ENCODE measurements at places on chromosomes 5 and 9. TPM values are rescaled to one million over a fixed set of nuclear protein-coding genes. Genes with fewer than 3 reads are reported as not detected.

Gene EGFLAM
- total RNA-seq: not detected

Gene PCDHGB7
- total RNA-seq: 0.23 TPM

Gene TAL2
- not detected for total RNA-seq

Gene HRH2
- 34.3 TPM for total RNA-seq

Gene CCDC187
- total RNA-seq: 0.02 TPM

Gene CDX1
- not detected for total RNA-seq

Gene CLTA
- total RNA-seq: 161 TPM

- no peak for DNase-seq
Observed at GRCh38 chr9:92503156-92503555, 20.9 kb upstream of the ASPN start.

DNA sequence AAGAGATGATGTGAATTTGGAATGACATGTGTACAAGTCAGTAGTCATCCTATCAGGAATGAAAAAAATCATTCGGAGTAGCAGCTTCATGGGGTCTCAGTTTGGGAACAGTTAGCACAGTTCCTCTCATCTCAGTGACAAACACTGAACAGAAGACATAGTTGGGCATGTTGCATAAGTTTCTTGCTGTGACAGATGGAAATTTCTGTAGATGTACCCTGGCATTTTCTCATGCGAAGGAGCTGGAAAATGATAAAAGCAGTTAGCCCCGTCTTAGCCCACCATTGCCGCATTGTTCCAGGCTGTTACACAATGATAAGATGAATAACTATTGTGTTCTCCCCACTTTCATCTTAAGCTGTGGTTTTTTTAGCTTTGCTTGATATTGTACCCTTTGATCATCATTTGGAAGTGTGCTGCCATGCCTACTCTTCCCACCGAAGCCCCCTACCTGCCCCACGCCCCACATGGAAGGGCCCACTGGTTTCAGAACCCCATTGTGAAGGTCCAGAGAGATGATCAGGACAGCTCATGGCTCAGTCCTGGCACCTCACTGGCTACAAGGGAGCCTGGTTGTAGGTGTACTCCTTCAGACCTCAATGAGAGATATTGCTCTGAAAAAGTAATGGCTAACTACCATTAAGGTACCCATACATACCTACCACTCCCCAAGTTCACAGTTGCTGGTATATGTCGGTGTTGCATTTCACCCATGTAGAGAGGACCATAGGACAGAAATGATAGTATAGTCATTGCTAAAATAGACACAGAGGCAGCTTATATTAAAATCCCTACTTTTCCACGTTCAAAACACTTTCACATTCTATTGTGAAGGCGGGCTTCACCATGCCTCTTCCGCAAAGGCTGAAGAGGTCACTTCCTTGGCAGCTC is 38.8 kb downstream of the SFXN1 start:
- DNase-seq: no peak

DNA sequence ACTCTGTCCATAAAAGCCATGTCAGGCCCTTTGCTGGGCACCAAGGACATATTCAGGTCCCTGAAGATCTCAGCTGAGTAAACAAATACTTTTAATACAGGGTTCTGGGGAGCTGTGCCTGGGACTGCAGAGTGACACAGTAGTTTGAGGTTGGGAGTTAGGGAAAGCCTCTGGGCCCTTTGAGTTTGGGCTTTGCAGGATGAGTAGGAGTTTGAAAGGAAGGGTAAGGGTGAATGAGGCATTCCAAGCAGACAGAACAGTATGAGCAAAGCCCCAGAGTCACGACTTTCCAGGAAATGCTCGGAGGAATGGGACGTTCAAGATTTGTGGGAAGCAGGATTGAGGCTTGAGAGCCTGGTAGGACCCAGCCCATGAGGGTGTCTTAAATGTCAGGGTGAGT is 13.3 kb downstream of the CRB2 start:
- no peak for DNase-seq

- peak; percentile 16 for DNase-seq
Observed at GRCh38 chr9:35258660-35259474, 97.1 kb downstream of the UNC13B start.

GRCh38 chr5:122263352-122264030 is 48.5 kb upstream of the SNCAIP start:
- DNase-seq: no peak

GRCh38 chr5:168898247-168898911 is 319.2 kb upstream of the PANK3 start:
- DNase-seq: no peak

GRCh38 chr9:33742519-33742918 is 52.8 kb upstream of the PRSS3 start:
- DNase-seq: no peak

DNA sequence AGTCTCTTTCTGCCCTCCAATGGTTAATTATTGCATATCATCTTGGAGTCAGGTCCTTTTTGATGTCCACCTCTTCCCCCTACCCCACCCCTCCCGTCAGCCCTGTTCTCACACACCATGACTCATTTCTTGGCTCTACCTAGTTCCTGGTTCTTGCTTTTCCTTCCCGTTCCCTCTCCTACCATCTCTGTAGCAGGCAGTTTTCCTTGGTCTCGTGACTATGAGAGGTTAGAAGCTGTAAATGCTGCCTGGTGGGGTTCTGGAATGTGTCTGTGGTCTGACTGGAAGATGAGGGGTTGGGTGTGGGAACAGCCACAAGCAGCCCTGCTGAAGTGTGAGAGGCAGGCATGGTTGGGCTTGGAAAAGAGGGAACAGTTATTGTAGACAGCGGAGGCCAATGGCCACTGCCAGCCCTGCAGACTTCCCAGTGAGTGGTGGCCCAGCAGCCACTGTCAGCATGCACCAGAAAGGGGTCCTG is 18.2 kb downstream of the SLC22A5 start:
- no peak for DNase-seq

- no peak for DNase-seq
Observed at GRCh38 chr5:166346726-166347374, 1944.6 kb upstream of the WWC1 start.

GRCh38 chr9:98185611-98186171 is 6.7 kb downstream of the CORO2A start:
- no peak for DNase-seq

- DNase-seq: no peak
Observed at GRCh38 chr9:126673689-126674364, 60.1 kb downstream of the LMX1B start.

DNA sequence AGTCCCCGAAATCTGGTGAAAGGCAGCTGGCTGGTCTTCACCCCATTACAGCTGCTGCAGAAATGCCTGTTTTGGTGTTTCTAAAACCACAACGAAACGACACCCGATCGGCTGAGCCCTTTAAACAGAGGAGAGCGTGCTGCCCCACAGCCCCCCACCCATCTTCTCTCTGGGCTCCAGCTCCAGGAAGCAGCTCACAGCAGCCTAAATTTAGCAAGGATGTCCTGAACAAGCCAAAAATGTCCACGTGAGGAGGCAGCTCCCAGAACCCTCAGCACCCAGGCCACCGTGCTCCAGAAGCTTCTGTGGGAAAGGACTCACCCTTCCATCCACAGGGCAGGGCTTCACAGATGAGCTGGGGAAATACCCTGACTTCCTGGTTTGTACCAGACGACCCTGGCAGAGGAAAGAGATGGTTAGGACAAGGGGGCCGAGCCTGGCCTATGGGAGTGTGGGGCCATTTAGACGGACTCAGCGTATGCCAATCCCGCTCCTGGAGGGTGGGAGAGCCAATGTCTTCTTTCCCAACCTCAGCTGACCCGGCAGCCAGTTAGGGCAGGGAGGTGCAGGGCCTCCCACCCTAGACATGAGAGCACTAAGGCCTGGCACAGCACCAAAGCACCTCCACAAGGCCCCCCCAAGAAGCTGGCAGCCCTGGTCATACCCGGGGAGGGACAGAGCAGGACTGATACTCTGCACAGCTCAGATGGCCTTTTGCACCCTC is 39.1 kb upstream of the SARDH start:
- no peak for DNase-seq

DNA sequence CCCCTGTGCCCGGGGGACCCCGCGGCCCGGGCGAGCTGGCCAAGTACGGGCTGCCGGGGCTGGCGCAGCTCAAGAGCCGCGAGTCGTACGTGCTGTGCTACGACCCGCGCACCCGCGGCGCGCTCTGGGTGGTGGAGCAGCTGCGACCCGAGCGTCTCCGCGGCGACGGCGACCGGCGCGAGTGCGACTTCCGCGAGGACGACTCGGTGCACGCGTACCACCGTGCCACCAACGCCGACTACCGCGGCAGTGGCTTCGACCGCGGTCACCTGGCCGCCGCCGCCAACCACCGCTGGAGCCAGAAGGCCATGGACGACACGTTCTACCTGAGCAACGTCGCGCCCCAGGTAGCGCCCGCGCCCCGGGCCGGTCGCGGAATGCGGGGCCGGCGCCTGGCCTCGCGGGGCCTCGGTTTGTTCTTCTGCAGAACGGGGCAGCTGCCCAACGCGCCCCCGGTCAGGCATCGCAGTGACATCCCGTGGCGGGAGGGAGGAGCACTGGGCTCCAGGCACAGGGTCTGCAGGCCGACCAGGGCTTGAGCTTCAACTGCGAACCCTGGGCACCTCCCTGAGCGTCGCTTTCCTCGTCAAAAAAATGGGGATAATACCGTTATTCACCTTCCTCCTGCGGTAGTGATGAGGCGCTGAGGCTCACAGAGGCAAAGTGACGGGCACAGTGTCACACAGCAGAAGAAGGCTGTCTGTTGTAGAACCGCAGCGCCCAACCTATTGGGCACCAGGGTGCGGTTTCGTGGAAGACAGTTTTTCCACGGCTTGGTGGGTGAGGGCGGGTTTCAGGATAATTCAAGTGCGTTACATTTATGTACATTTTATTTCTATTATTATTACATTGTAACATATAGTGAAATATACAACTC is 777 bp downstream of the ENDOG start:
- peak; percentile 48 for DNase-seq

DNA sequence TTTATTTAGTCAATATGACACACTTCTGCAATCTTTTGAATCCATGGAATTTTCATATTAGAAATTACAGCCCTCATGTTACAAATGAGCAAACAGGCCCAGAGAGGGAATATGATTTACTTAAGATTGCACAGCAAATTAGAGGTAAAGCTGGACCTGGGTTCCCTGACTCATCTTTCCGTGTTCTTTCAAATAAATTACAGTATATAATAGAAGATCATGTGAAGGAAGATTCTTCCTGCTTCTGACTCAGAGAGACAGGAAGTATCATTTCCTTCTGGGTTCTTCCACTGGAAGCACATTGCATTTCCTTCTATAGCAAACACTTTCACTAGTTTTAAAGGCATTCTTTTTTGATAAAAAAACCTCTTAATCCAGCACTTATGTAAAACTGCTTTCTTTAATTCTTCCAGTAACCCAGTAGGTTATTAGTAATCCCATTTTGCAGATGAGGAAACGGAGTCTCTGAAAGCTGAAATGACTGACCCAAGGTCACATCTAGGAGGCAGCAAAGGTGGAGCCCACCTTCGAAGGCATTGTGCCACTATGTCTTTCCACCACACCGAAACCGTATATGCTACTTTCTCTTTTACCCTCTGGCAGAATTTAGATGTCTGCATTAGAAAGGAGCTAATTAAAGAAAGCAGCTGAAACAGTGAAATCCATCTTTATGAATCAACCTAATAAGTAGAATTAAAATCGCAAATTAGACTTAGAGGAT is 566.7 kb upstream of the KLF4 start:
- DNase-seq: no peak
